Ascending aorta (tissue), 2 donors: ENCODE measurements at places on chromosomes 5 and 9.

GRCh38 chr5:123283499-123283898, 139.7 kb downstream of the CEP120 start:
- DNase-seq, result no peak

GRCh38 chr9:99808454-99808853, 13.2 kb upstream of the NR4A3 start:
- no peak for DNase-seq

DNA sequence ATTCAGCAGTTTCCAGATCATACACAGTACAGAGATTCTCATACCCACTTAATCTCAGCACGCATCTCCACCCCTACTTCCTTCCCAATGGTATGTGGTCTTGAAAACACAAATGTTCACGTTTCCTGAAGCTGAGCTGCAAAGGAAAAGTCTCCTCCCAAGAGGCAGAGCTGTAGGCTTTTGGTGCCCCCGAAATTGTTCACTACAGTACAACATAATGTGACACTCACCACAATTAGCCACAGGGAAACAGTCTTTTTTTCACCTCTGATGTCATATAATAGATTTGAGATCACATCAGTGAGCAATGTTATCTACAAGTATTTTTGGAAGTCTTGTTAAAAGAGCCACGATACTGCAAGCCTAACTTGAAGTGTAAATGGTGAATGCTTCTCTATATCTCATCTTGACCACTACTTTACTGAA, 40.2 kb downstream of the NFIB start:
- DNase-seq, result no peak

GRCh38 chr9:12785260-12785770, 10.5 kb downstream of the LURAP1L start:
- peak; percentile 80 for DNase-seq

DNA sequence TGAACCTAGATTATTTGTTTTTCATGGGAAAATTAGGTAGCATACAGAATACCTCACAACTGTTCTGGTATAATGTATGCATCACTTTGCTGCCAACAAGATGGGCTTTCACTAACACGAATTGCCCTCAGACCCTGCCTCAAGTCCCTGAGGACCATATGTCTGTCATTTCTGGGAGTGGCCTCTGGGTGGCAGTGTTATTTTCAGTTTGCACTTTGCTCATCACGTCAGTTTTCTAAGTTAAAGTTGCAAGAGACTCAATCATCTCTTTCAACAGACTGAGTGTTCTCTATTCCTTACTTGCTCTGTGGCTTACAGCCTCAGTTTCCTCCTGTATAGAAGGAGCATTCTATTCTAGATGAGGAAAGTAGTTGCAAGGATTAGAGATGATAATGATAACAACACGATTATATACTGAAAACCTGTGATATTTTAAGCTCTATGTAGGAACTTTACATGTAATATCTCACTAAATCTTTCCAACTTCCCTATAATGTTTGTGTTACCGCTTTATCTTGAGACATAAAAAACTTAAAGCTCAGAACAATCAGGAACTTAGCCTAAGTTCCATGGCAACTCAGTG, 55.7 kb downstream of the TSSK1B start:
- no peak for DNase-seq

DNA sequence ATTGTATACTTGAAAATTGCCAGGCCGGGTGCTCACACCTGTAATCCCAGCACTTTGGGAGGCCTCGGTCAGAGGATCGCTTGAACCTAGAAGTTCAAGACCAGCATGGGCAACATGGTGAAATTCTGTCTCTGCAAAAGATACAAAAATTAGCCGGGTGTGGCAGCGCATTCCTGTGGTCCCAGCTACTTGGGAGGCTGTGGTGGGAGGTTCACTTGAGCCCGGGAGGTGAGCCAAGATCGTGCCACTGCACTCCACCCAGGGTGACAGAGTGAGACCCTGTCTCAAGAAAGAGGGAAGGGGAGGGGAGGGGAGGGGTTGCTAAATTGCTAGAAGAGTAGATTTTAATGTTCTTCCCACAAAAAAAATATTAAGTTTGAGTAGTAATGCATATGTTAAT, 53.2 kb downstream of the FNBP1 start:
- peak; percentile 35 for DNase-seq

DNA sequence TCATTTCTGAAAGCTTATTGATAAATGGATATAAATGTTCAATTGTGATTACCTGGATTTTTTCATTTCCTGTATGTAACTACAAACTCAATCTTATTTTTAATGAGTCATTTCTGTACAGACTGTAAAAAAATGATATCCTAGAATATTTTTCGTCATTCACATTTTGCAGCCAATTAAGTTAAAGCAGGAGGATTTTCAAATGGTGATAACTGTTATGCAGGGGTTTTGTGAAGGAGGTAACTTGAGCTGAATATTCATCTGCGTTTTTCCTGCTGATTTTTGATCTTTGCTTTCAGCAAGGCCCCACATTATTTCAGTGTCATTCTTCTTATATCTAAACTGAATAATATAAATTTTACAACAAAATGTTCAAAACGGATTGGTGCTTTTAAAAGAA, 74.1 kb downstream of the SLF1 start:
- no peak for DNase-seq

- no peak for DNase-seq
Measured at GRCh38 chr9:117696154-117696553, 8.0 kb upstream of the TLR4 start.

DNA sequence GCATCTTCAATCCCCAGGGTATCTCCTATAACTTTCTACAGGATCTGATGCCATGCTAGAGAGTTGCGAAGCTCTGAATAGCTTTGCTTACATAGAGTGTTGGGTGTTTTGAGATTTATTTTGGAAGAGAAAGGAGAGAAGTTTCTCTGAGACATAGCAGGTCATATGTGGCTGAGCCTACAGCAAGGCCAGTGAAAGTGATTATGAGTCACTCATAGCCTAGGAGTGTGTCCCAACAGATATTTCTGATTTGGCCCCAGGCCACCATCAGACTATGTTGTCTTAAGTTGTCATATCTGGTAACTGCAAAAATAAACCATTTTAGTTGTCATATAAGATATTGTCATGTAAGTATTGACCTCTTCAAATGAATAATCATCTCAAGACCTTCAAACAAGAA, 132.0 kb upstream of the RAI14 start:
- DNase-seq, result no peak

DNA sequence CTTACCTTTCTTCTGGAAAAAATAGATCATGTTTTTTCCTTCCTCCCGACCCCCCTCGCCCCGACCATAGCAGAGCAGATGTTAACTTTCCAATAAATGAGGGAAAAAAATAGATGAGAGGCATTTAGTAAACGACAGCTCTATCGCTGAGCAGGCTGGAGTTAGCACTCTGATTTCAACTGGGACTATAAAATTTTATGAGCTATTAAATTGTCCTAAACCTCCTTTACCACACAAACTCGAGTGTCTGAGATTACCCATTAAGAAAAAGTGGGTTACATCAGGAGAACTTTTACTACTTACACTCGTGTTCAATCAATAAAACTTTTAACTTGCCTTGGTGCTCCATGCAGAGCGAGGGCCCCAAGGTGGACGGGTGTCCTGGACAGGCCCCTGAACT, 59.8 kb upstream of the RNU6ATAC start:
- DNase-seq, result no peak

DNA sequence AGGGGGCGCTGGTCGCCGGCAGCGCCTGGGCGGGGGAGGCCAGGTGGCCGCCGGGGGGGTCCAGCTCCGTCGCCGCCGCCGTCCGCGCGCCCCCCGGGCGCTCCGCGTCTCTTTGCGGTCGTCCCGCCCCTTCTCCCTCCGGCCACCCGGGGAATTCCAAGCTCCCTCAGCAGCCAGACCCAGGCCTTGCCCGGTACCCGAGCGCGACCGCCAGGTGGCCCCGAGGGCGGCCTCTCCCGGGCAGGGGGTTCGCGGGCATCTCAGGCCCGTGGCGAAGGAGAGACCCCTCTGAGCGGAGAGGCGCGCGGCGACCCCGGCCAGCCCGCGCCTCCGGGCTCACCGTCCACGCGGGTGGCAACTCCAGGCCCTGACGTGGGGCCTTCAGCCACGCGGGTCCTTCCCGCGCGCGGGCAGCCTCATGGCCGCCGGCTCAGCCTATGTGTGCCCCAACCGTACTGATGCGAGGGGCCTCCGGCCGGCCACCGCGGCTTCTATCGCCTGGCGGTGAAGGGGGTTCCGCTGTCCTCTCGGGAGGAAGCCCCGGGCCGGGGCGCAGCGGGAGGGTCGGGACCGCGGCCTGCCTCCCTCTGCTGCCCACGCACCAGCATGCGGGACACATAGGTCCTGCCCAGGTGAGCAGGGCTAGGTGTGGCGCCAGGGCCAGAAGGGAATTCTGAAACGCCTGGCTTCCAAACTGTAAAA, 529 bp upstream of the NRARP start:
- no peak for DNase-seq

- DNase-seq, result no peak
Measured at GRCh38 chr9:21688108-21689102, 114.0 kb upstream of the MTAP start.

GRCh38 chr9:136455043-136456002, 15.7 kb upstream of the INPP5E start:
- DNase-seq, result no peak

GRCh38 chr5:175814691-175815090, 56.7 kb upstream of the CPLX2 start:
- no peak for DNase-seq

GRCh38 chr5:50923768-50924494, 257.5 kb downstream of the PARP8 start:
- DNase-seq, result no peak

DNA sequence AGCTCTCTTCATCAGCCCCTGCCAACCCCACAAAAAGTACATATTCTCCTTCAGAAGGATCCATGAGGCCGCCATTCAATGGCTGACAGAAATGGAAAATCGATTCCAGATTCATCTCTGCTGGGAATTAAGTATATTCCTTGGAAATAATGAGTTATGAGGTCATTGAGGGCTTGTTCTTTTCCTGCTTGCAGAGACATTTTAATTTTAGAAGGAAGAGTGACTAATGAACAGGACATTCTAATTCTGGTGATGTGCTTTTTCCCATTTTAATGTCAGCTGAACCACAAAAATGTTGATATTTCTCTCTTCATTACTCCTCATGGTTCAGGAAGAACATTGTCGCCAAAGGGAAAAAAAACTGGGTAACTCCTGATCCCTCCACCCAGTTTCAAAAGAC, 314.0 kb downstream of the PIK3R1 start:
- DNase-seq, result no peak

- DNase-seq, result no peak
Measured at GRCh38 chr9:37999588-38000189, 69.3 kb downstream of the SHB start.

- no peak for DNase-seq
Measured at GRCh38 chr5:45578270-45578669, 117.9 kb downstream of the HCN1 start.

GRCh38 chr5:94908889-94909480, 290.5 kb downstream of the SLF1 start:
- DNase-seq, result no peak

DNA sequence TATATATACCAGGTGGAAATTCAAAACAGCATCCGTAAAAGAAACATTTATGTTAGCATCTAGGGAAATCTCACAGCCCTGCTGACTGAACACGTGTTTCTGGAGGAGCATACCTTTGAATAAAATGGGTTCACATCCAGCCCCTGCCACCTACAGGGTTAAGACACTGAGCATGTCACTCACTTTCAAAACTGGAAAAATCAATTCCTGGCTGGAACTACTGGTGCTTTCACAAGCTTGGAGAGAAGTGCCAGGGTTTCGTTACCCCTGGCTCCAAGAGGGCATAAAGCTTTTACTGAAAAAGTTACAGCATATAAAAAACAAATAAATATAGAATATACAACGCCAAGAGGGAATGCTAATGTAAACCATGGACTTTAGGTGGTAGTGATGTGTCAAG, 48.0 kb downstream of the SERINC5 start:
- DNase-seq, result no peak

DNA sequence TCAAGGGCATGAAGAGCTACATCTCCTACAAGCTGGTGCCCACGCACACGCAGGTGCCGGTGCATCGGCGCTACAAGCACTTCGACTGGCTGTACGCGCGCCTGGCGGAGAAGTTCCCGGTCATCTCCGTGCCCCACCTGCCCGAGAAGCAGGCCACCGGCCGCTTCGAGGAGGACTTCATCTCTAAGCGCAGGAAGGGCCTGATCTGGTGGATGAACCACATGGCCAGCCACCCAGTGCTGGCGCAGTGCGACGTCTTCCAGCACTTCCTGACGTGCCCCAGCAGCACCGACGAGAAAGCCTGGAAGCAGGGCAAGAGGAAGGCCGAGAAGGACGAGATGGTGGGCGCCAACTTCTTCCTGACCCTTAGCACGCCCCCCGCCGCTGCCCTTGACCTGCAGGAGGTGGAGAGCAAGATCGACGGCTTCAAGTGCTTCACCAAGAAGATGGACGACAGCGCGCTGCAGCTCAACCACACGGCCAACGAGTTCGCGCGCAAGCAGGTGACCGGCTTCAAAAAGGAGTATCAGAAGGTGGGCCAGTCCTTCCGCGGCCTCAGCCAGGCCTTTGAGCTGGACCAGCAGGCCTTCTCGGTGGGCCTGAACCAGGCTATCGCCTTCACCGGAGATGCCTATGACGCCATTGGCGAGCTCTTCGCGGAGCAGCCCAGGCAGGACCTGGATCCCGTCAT, 1.4 kb downstream of the SNX18 start:
- peak; percentile 70 for DNase-seq

GRCh38 chr5:139012176-139012575, 137.0 kb upstream of the LRRTM2 start:
- DNase-seq, result no peak

DNA sequence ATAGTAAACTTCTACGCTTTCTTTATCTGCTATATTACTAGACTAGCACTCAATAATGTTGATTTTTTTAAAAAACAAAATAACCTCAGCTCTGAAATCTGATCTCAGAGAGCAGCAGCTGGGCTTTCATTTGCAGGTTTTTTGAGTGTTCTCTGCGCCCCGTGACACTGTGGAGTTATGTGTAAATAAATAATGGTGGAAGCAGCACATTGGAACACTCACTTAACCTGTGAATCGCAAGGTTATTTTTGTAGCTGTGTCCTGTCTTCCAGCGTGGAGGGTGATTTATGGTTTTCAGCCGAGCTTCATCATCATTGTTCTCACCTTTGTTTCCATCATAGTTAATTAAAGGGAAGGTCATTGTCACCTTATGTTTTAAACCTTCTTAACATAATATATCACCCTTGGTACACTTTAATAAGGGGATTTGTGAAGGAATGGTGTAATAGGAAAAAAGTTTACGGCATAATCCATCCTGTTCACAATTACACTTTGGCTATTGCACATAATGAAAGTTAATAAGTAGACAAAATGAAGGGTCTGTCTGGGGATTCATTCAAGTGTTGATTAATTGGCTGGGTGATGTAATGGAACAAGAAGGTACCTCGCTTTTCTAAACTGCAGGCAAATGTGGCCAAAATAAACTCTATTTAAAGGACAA, 493.3 kb upstream of the ADAMTS16 start:
- no peak for DNase-seq
